ENCODE measurements at places on chromosomes 7 and 10.

- DNase-seq = no peak
These were observed 178.2 kb upstream of the NRG3 start for GRCh38 chr10:81696609-81697388.

GRCh38 chr7:113550966-113551365 lies 367.8 kb downstream of the PPP1R3A start:
- DNase-seq = no peak

DNA sequence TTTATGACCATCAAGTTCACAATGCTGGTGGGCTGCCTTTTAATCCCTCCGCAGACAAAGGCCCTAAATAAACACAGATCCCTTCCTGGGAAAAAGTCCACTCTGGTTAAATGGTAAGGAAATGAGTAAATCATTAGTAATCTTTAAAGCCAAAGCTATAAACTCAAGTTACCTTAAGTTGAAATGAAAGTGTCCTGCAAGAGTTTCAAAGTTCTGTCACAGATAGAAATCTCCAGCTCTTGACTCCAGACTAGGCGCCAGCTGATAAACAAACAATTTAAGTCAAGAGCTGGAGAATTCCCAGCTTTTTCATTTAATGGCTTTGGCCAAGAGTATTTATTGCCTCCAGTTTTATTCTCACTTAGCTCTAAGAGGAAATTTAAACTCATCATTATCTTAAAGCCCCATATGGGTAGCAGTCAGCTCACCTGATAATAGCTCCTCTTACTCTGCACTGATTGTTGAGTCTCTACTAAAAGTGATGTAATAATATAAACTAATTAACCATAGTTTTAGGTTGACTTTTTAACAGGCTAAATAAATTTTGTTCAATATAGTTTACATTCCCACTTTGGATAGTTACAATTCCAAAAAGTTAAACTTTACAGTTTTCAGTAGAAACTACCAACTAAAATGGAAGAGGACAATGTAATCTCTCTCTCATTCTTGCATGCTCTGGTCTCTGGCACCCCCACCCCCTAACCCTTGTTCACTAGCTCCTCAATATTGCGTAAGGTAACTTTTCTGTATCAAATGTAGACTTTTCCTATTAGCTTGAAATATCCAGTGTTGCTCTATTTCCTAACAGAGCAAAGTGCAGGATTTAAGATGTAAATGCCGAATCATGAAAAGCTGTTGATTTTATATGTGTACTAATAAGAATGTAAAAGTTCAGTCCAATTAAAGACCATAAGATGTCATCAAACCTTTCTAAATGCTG lies 56.1 kb downstream of the HIBADH start:
- no peak for DNase-seq

GRCh38 chr7:36810032-36810431 lies 85.7 kb upstream of the AOAH start:
- no peak for DNase-seq

- DNase-seq = no peak
These were observed 22.7 kb downstream of the YKT6 start for GRCh38 chr7:44223362-44224079.

- no peak for DNase-seq
These were observed 435.8 kb downstream of the EXOC4 start for GRCh38 chr7:133688483-133689239.

GRCh38 chr7:131186816-131187215 lies 140.9 kb upstream of the MKLN1 start:
- DNase-seq = no peak

Measured in activated CD4-positive, alpha-beta T cell treated with anti-CD3 and anti-CD28 coated beads, Interleukin-2, amount 50 U/mL, for 4 hours (primary cell).